DMS79 treated with DMSO at 0.1 percent for 48 hours (cell line): ENCODE measurements at places on chromosomes 11 and 22.

GRCh38 chr22:22080270-22080669 is 97.7 kb upstream of the TOP3B start:
- DNase-seq = no peak

GRCh38 chr22:45324311-45324711 is 14.6 kb downstream of the FAM118A start:
- DNase-seq = no peak

DNA sequence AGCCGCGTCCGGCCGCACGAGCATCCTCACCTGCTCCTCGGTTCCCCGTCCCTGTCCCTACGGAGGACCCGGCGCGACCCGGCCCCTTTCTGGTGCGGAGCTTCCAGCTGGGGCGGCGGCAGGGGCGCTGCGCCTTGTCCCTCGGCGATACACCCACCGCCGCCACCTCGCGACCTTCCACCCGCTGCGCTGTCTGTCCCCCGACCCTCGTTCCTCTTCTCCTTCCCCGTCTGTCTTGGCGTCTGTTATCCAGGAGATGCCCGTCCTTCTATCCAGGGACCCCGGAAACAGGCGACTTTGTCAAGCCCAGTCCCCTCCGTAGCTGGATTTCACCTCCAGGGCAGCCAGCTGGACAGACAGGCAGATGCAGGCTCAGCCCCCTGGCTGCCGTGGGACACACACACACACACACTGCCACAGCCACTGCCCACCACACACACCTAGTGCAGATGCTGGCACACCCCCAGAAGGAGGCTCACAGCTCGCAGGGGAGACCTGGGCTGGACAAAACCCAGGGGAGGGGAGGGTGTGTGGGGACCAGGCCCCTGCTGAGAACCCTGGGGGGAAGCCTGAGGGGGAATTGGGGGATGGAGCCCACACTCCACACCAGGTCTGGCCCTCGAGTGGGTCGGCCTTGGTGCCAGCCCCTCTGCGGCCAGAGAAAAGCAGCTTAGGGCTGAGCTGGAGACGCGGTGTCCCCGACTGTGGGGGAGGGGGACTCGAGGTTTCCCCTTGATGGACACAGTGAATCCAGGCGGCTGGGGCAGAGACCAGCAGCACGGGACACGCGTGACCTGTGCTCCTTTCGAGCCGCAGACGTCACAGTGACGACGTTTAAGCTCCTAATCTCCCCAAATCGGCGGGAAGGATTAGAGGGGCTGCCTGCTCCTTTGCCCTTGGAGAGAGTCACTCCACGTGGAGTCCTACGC is 788 bp downstream of the DRD4 start:
- no peak for DNase-seq

GRCh38 chr11:131373095-131373725 is 2.8 kb downstream of the NTM start:
- DNase-seq = no peak

- DNase-seq = no peak
Observed at GRCh38 chr11:66676282-66676919, 1.3 kb downstream of the RBM4B start.

DNA sequence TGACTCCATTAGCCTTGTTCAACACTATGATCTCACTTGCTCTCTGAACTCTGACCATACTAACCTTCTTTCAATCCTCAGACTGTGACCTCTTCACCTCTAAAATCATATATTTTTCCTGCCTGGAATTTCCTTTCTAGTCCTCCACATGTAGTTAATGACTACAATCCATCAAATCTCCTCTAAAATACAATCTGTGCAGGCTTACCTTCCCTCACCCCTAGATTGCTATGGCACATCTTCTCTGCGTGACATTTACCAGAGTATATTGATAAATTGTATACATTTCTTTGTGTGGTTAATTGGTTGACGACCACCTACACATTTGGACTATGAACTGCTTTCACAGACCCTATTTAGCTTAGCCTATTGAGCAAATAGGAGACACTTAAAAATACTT is 1330.2 kb upstream of the TENM4 start:
- no peak for DNase-seq

GRCh38 chr11:20599221-20600019 is at the start of gene SLC6A5:
TSS of gene SLC6A5 (plus strand) at chr11:20599608. CDS start at chr11:20599673, 65 bp downstream.
- DNase-seq = no peak

DNA sequence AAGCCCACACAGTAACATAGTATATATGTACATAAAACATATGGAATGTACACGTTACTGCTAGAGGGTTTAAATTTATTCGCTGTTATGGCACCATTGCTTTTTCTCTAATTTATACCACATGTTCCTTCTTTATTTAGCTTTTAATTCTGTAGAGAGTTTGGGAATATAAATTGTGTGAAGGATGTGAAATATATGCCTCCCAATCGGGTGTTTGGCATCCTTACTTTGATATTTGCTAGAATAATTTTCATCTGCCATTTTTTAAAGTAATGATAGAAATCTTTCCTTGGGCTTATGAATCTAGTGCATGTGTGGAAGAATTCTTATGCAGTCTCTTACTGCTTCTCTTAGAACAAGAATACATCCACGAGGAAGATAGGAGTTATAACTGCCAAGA is 509.8 kb upstream of the RAG2 start:
- no peak for DNase-seq

DNA sequence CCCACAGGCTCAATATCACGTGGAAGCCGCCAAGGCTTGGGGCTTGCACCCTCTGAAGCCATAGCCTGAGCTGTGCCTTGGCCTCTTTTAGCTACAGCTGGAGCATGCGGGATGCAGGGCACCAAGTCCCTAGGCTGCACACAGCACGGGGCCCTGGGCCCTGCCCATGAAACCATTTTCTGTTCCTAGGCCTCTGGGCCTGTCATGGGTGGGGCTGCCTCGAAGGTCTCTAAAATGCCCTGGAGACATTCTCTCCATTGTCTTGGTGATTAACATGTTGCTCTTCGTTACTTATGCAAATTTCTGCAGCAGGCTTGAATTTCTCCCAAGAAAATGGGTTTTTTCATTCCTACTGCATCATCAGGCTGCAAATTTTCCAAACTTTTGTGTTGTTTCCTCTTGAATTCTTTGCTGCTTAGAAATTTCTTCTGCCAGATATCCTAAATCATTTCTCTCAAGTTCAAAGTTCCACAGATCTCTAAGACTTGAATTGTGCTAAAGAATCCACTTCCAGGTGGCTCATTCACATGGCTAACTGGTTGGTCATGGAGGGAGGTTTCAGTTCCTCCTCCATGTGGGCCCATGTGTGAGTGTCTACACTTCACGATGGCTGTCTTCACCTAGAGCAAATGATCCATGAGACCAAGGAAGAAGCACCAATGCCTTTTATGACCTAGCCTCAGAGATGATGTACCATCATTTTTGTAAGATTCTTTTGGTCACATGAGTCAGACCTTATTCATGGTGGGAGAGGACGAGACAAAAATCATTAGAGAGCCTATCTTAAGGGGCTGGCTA is 7.4 kb upstream of the CREBZF start:
- DNase-seq = no peak

GRCh38 chr11:116446048-116446941 is 326.5 kb downstream of the BUD13 start:
- DNase-seq = no peak

- no peak for DNase-seq
Observed at GRCh38 chr11:99535819-99536218, 515.1 kb downstream of the CNTN5 start.

- no peak for DNase-seq
Observed at GRCh38 chr22:24937114-24937513, 9.4 kb downstream of the LHFPL7 start.

GRCh38 chr11:1520663-1521267 is 34.2 kb upstream of the MOB2 start:
- no peak for DNase-seq

DNA sequence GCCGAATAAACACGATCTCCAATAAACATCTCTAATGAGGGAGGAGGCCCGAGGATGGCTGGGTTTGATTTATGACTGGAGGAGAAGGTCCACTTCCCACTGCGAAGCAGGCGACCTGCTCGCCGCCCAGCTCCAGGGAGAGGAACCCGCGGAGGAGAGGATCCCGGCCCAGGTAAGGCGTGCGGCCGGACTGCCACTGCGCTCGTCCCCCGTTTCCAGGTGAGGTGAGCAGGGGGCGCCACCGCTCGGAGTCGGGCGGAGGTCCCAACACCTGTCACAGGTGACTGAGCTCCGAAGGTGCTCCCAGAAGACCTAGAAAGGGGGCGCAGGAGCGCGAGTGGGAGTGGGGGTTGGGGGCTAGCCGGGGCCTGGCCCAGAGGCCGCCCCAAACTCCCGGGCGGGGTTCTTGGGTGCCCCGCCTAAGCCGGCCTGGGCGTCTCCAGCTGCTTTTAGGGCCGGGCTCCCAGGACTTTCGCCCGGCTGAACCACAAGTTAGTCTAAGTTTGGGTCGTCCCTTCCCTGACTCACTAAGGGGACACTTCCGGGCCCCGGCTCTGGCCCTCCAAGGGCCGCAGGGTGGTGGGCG is 5.4 kb upstream of the PAX6 start:
- DNase-seq = no peak

- no peak for DNase-seq
Observed at GRCh38 chr11:125272821-125273220, 108.3 kb downstream of the PKNOX2 start.

DNA sequence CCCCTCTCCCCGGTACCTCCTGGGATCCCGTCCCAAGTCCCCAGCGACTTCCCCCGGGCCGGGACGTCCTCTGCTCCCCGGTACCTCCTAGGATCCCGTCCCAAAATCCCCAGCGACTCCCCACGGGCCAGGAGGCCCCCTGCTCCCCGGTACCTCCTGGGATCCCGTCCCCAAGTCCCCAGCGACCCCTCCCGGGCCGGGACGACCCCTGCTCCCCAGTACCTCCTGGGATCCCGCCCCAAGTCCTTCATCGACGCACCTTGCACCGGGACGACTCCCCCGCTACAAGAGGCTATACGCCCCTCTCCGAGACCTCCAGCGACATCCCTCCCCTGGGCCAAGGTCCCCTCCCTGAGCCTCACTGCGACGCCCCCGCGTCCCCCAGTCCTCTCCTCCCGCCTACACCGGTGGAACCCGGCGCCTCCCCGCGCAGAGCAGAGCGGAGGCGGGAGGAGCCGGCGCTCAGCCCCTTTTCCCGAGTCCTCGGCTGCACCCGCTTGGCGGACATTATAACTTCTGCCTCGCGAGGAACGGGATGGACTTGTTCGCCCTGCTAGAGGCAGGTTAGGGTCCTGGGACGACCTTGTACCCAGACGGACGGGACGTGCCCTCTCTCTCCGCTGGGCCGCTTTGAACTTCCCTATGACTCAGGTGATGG is 912 bp downstream of the KREMEN1 start:
- no peak for DNase-seq

DNA sequence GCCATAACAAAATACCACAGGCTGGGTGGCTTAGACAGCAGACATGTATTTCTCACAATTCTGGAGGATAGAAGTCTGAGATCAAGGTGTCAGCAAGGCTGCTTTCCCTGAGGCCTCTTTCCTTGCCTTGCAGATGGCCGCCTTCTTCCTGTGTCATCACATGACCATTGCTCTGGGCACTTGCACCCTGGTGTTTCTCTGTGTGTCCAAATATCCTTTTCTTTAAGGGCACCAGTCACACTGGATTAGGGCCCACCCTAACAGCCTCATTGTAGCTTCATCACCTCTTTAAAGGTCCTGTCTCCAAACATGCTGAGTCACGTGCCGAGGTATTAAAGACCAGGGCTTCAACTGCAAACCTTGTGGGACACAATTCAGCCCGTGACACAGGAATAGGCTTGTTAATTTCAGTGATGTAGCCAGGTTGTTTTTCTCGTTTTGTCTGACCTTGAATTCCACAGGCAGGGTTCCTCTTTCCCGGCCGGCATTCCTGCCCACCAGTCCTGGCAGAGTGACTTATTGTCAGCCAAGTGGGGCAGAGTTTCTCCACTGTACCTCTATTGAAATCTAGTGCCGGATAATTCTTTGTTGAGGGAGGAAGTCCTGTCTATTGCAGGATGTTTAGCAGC is 100.1 kb downstream of the KCNQ1OT1 start:
- DNase-seq = no peak

DNA sequence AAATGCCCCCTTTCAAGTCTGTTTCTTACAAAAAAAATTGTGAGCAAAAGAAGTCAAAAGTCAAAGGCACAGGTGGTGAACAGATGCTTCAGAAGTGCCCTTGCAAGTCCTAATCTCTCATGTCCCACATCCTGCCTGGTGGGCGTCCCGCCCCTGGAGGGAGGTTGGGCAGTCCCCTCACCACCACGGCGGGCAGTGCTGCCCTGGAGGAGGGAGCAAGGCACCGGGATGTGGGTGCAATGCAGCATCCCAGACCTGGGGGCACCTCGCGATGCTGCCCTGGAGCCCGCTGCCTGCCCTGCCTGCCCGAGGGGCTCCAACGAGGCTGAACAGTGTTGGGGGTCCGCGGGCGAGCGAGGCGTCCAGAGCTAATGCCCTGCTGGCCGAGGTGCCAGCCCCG is 15.9 kb downstream of the MRGPRG start:
- DNase-seq = no peak

- DNase-seq = no peak
Observed at GRCh38 chr11:85062659-85063058, 564.5 kb downstream of the DLG2 start.

- peak; percentile 100 for DNase-seq
Observed at GRCh38 chr11:72308226-72309073, 64.5 kb upstream of the PHOX2A start.

GRCh38 chr11:62880231-62880802 is 379 bp upstream of the SLC3A2 start:
- no peak for DNase-seq

- no peak for DNase-seq
Observed at GRCh38 chr11:77031599-77031998, 2.6 kb upstream of the B3GNT6 start.

- no peak for DNase-seq
Observed at GRCh38 chr22:19644314-19645223, 69.7 kb upstream of the SEPTIN5 start.

- DNase-seq = no peak
Observed at GRCh38 chr11:108825381-108825780, 160.5 kb downstream of the DDX10 start.
